ENCODE measurements at places on chromosomes 1 and 21.
A peak's percentile ranks its signal among the peaks of the same experiment; 100 is the strongest.

GRCh38 chr1:39332291-39332690, 127.8 kb downstream of the MACF1 start:
- DNase-seq: peak; percentile 28

GRCh38 chr1:98702976-98703375, 41.5 kb downstream of the SNX7 start:
- no peak for DNase-seq

GRCh38 chr1:56780826-56781225, 38.4 kb downstream of the FYB2 start:
- no peak for DNase-seq

- no peak for DNase-seq
These were observed 663.7 kb downstream of the PTPRC start for GRCh38 chr1:199302554-199302953.

DNA sequence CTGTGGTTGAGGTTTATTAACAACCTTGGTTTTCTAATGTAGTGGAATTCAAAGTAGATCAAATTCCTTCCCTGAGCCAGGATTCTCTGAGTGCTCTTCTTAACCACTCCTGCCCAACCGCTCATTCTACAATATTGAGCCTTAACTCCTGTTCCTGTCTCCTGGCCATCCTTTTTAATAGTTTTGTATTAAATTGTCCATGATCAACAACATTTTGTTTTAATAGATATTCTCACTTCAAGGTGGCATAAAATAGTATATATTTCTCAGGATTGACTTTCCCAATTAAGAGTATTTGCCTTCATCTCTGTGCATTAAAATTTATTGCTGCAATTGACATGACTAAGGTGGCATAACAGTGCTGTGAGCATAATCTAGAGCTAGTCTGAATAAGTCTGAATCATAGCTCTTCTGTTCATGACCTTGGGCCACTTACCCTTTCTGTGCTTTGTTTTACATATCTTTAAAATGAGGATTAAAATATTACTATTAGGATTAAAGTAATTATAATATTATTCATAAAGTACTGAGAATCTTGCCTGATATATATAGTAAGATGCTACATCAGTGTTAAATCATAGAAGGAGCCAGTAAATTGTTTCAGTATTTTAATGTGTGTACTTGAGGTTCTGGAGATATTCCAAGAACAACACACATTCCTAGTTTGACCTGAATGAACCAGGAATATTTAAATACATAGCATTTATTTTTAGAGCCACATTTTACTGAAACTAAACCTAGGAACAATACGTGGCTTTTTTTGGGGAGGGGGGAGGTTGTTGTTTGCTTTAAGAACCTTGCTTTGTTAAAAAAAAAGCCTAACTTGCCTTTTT, 76.4 kb downstream of the ADGRL2 start:
- no peak for DNase-seq

GRCh38 chr1:36994868-36995267, 39.4 kb downstream of the GRIK3 start:
- DNase-seq: no peak

GRCh38 chr1:99557546-99558202, 88.2 kb upstream of the PALMD start:
- no peak for DNase-seq

DNA sequence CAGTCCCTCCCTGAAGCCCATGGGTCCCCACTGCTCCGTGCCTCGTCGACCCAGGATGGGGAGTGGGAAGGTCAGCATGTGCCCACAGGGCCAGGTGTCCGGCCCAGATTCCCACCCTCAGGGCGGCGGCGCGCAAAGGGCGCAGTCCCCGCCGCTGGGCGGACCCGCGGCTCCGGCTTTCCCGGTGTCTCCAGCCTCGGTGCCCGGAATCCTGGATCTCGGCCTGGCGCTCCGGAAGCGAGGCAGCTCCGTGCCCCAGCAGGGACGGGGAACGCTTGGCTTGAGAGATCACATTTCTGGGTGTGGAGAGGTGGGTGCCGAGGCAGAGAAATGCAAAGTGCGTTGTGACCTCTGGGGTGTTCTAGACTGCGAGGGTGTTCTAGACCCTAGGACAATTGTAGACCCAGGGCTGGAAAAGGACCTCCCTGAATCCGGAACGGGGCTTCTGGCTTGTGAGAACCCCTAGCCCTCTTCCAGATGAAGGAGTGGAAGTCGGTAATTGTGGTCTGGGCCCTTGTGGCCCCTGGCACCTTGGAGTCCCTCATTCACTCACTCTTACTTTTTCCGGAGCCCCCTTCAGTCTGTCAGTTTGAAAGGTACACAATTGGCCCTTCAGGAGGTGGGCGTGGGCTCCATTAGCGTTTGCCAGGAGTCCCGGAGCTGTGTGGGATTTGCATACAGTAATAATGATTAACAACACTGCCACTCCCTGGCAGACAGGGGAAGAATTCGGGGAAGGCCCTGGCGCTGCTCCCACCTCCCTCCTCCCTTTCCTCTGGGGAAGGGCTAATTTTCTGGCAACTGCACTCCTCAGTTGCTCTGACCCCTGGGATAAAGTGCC, 1.6 kb upstream of the KCND3 start:
- peak; percentile 94 for DNase-seq

DNA sequence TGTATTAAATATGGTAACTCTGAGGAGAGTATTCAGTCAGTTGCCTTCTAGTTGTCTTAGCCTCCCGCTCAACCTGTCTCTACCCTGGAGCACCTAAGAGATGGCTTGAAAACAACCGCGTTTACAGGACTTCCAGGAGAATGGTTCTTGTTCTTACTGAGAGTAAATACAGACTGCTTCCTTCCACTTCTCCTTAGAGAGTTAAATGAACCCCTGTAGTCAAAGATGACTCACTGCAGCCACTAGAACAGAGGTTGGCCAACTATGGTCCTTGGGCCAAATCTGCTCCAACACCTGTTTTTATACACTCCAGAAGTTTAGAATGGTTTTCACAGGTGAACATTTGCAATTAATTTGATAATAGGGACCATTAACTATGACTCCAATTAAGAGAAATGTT, 60.1 kb upstream of the ASB17 start:
- DNase-seq: no peak

- DNase-seq: no peak
These were observed 233.7 kb downstream of the SRGAP2C start for GRCh38 chr1:121418369-121419049.

GRCh38 chr21:38205940-38206339, 50.9 kb upstream of the KCNJ15 start:
- no peak for DNase-seq

- no peak for DNase-seq
These were observed 4.9 kb downstream of the PLCH2 start for GRCh38 chr1:2480986-2481364.

- DNase-seq: peak; percentile 20
These were observed 1.4 kb upstream of the SHISA4 start for GRCh38 chr1:201887116-201887866.

DNA sequence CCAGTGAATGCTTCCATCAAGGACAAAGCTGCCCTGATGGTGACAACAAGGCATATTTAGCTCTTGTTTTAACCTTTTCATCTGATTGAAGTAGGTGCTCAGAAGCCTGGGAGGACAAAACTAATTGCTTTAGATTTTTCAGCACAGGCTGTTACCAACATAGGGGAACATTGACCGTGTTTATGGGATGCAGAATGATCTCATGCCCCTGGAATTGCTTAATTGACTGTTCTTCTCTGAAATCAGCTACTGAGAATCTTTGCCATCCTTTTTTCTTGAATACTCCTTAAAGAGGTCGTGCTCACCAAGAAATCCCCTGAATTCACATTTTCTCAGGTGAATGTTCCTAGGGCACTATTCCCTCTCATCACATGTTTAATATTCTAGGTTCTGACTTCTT, 95.9 kb upstream of the CCDC190 start:
- DNase-seq: no peak

All from head of caudate nucleus (tissue), 42 donors.